ENCODE measurements at places on chromosomes 3 and 15.

DNA sequence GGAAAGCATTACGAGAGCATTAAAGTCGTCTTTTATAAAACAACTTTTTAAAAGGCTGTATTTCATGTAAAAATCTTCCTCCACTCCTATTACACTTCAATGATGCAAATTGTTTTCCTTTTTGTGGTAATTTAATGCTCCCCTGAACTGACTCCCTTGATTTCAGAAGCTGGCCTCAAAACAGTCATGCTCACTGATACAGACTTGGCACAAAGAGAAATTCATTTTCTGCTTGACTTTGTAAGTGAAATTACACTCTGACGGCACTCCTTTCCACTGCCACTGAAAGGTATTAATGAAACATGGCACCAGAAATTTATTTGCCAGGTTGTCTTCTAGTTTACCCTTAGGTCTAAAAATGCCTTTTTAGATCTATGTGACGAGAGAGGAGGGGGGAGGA is 215.5 kb downstream of the LRRC3B start:
- DNase-seq = no peak

DNA sequence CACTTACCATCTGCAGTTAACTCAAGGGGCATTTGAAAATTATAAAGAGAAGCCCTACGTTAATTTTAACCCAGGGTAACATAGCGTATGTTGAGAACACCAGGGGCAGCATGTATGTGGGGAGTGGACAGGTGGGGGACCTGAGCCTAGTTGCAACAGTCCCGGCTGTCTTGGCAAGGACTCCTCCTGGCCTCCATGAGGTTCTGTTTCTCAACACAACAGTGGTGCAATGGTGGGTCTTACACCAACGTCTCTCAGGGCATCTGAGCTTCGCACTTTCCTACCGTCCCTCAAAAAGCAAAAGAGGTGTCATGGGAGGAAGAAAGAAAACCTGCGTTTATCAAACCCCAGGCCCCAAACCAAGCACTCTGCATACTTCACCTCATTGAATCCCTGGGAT is 50.6 kb downstream of the MGLL start:
- no peak for DNase-seq

DNA sequence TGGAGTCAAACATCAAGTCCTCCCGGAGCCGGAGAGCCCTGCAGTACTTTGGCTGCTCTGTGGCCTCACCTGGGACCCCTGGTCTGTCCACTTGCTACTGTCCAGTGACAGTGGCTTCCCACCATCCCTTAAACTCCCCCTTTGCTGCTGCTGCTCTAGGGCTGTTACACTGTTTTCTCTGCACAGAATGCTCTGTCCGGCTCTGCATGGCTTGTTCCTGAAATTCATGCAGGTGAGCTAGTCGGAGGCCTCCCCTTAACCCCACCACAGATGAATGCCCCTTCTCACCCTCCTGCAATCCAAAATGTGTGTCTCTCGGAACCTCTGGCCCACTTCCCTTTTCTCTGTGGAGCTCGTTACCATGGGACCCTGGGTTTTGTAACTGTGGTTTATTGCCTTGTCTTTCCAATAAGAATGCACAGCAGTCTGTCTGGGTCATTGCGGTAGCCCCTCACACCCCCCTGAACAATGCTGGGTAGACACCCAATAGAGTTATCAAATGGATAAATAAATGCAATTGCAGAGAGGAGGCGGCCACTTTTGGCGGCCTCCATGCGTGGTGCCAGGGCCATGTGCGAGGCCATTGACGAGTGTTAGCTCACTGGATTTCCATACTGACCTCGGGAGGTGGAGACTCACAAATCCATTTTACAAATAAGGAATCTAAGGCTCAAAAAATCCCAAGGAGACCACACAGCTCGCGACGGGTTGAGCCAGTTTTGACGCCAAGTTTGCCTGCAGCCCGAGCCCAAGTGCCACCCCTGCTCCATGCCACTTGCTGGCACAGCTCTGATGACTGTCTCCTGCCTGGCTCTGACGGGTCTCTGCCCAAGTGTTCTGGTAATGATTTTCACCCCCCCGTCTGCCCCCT is 48.5 kb downstream of the RGMA start:
- no peak for DNase-seq

- no peak for DNase-seq
Measured at GRCh38 chr15:28019594-28020309, 79.4 kb downstream of the OCA2 start.

- DNase-seq = no peak
Measured at GRCh38 chr3:160400030-160400701, 716 bp downstream of the SMC4 start.

DNA sequence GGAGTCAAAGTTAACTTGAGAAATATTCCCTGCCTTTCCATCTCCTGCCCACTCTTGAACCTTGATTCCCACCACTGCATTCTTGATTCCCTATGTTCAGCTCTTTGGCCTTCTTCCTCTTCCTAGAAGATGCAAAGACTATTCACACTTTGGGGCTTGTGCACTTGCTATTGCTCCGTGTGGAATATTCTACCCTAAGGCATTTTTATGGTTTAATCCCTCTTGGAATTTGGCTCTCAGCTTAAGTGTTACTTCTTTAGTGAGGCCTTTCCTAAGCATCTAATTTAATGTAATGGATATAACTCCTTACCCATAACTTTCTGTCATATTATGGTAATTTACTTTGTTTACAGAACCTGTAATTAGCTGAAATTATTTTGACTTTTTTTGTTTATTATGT is 318.9 kb upstream of the COL8A1 start:
- DNase-seq = no peak

GRCh38 chr3:34132069-34132692 is 333.8 kb downstream of the PDCD6IP start:
- no peak for DNase-seq

DNA sequence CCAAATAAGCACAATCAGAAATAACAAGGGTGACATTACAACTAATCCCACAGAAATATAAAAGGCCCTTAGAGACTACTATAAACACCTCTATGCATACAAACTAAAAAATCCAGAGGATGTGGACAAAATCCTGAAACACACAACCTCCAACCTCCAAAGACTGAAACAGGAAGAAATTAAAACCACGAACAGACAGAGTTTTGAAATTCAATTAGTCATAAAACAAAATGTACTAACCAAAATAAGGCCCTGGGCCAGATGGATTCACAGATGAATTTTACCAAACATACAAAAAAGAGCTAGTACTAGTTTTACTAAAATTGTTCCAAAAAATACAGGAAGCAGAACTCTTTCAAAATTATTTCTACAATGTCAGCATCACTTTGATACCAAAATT is 1043.6 kb downstream of the DIPK2A start:
- DNase-seq = no peak

DNA sequence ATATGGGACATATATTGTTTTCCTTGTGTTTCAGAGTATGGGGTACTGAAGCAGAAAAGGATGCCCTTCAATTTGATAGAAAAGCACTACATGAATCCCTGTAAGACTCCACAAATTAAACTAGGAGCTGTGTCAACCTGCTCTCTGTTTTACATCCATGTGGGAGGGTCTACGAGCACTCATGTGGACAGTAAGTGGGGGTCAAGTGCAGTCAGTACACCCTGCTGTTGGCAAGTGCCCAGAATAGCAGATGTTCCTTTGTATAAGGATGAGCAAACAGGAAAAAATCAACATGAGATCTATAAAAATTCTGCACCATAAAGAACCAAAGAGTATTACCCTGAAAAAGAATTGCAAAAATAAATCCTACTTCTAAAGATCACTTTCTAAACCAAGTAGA is 659.9 kb downstream of the SI start:
- DNase-seq = no peak

GRCh38 chr3:127002195-127003174 is 19.6 kb downstream of the PLXNA1 start:
- peak; percentile 88 for DNase-seq

DNA sequence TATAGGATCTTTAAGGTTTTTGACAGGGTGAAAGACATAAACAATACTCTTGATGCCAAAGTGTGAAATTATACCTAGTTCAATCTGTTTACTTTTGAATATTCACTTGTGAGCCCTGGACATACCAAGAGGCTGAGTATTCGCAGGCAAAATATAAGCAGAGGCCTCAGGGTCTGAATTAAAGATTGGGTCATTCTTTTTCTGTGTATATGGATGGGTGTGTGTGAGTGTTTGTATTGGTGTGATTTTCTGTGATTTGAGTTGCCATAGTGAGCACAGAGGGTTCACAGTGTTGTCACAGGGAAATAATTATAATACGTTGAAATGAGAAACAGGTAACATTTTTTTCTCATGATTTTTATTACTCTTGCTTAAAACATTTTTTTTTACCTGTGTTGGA is 770.7 kb upstream of the ALCAM start:
- DNase-seq = no peak

DNA sequence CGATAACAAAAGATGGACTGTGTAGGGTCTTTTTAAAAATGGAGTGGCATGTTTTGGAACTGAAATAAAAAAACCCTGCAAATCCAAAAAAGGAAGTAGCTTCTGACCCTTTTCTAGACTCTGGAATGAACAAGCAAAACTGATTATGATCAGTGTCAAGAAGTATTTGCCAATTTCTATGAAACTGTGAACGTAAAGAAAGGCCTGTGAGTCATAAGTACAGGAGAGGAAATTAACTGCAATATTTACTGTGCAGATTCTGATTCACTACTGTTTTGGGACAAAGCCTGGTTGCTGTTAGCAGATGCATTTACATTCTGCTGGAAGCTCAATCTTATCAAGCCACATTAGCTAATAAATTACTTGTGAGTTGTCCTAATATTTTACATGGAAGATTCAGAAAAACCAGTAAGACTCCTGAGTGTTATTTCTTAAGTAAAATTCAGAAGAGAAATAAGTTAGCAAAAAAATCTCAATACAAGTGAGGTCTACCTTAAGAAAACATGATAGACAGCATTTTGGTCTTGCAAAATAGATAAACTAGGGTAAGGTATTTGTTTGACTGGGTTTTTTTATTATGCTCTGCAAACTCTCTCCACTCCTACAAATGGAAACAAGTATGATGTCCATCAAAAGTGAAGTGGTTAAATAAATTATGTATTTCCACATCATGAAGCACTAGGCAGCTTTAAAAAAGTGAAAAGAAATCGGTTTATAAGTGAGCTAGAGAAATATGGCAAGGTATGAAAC is 90.2 kb upstream of the LMOD3 start:
- DNase-seq = peak; percentile 63

- DNase-seq = no peak
Measured at GRCh38 chr15:25799906-25800700, 63.0 kb downstream of the ATP10A start.
